ENCODE measurements at places on chromosomes 12 and 14. TPM values are rescaled to one million over a fixed set of nuclear protein-coding genes. Genes with fewer than 3 reads are reported as not detected.
A peak's percentile ranks its signal among the peaks of the same experiment; 100 is the strongest.

- H3K4me1 ChIP-seq = peaks cover 6% of the 10 kb centered on the region
- no peaks in the 10 kb centered on the region for H3K36me3 ChIP-seq
- no peak overlapping the region for H3K4me3 ChIP-seq
- peaks cover 37% of the 10 kb centered on the region for H3K27me3 ChIP-seq
- DNase-seq = no peak
Measured at GRCh38 chr14:100715332-100715731, 11.4 kb upstream of the DLK1 start.

DNA sequence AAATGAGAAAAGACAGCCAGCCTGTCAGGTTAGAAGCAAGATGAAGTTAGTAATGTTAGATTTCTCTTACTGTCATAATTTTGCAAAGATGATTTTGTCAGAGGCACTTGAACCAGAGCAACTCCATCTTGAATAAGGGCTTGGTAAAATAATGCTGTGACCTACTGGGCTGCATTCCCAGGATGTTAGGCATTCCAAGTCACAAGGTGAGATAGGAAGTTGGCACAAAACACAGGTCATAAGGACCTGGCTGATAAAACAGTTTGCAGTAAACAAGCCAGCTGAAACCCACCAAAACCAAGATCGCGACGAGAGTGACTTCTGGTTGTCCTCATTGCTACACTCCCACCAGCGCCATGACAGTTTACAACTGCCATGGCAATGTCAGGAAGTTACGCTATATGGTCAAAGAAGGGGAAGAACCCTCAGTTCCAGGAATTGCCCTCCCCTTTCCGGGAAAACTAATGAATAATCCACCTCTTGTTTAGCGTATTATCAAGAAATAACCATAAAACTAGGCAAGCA lies 1313.5 kb upstream of the TMEM132C start:
- no peaks in the 10 kb centered on the region for H3K27me3 ChIP-seq
- no peaks in the 10 kb centered on the region for H3K4me1 ChIP-seq
- no peak for DNase-seq
- H3K4me3 ChIP-seq = no peak overlapping the region

DNA sequence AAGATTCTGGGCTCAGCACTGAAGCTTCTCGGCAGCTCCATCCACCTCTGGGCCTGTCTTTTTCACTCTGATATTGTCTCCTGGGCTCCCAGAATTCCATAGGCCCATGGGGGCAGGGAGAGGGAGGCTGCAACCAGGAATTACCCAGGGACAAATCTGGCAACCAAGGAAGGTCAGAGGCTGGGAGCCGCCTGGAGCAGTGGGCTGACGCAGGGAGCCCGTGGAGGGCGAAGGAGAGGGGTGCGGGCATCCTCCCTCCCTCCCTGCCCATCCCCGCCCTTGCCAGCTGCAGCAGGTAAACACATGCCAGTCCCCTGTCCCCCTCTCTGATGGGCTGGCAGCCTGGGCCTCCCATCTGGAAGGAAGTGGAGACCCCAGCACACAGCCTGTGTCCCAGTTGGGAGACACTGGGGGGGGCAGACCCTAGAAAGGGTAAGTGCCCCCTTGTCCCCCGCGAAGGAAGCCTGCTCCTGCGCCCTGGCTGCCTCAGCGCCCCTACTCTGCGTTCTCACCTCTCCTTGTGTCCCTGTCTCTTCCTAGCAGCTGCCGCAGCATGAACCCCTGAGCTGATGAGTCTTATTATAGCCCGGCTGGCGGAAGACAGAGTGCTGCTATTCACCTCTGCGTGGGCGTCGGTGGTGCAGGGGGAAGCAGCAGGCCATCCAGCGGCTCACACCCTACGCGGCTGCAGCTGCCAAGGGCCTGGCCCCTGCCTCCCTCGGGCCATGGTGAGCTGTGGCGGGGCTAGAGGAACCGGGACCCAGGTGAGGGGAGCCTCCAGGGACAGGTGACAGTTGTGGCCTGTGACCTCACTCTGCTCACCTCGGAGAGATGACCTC lies 6.7 kb downstream of the LRTM2 start:
- no peak for DNase-seq
- H3K27me3 ChIP-seq = peaks cover 66% of the 10 kb centered on the region
- no peaks in the 10 kb centered on the region for H3K36me3 ChIP-seq
- H3K27ac ChIP-seq = no peak overlapping the region

- no peaks in the 10 kb centered on the region for H3K36me3 ChIP-seq
- DNase-seq = peak; percentile 45
- H3K27me3 ChIP-seq = no peaks in the 10 kb centered on the region
- peaks cover 27% of the 10 kb centered on the region for H3K4me1 ChIP-seq
- peak overlapping the region; percentile 70 for H3K4me3 ChIP-seq
Measured at GRCh38 chr12:111773801-111774551, 7.2 kb downstream of the ALDH2 start.

DNA sequence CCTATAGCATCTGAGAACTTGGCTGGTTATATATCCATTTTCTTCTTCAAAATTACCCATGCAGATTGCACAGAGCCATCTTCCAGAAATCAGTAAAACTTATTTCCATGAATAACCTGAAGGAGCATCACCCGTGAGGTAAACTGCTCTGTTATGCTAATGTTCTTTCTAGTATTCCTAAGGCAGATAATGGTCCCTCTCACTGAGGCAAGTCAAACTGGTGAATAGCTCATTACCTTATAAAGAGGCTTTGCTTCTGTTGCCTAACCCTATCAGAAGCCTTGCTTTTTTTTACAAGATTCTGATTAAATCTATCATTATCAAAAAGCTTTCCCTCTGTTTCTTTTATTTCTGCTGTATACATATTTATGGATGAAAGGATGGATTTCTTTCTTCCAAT lies 307.6 kb upstream of the FLRT2 start:
- no peak overlapping the region for H3K4me3 ChIP-seq
- no peaks in the 10 kb centered on the region for H3K36me3 ChIP-seq
- peaks cover 22% of the 10 kb centered on the region for H3K4me1 ChIP-seq
- no peak overlapping the region for H3K27ac ChIP-seq

- peaks cover 35% of the 10 kb centered on the region for H3K4me1 ChIP-seq
- H3K27me3 ChIP-seq = peaks cover under 1% of the 10 kb centered on the region
- H3K36me3 ChIP-seq = no peaks in the 10 kb centered on the region
- peak overlapping the region; percentile 87 for H3K27ac ChIP-seq
- peak; percentile 91 for DNase-seq
- H3K4me3 ChIP-seq = peak overlapping the region; percentile 69
Measured at GRCh38 chr12:90090929-90091651, 382.5 kb upstream of the ATP2B1 start.

DNA sequence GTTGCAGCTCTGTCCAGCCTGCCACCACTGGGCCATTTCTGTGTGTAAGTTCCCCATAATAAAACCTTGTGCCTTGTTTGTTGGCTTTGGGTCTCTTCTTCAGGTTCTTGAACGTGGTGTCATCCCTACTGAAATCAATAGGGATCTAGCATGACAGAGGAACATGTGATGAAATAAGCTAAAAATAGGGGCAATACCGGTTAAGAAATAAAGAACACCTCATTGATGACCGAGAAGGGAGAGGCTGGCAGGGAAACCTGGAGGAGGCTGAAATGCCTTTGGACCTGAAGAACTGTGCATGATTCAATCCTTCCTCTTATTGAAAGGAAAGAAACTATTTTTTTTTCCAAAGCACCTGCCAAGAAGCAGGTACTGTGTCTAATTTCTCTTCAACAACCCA lies 172.3 kb downstream of the PPM1H start:
- no peak for DNase-seq
- no peak overlapping the region for H3K27ac ChIP-seq
- peaks cover 6% of the 10 kb centered on the region for H3K36me3 ChIP-seq

DNA sequence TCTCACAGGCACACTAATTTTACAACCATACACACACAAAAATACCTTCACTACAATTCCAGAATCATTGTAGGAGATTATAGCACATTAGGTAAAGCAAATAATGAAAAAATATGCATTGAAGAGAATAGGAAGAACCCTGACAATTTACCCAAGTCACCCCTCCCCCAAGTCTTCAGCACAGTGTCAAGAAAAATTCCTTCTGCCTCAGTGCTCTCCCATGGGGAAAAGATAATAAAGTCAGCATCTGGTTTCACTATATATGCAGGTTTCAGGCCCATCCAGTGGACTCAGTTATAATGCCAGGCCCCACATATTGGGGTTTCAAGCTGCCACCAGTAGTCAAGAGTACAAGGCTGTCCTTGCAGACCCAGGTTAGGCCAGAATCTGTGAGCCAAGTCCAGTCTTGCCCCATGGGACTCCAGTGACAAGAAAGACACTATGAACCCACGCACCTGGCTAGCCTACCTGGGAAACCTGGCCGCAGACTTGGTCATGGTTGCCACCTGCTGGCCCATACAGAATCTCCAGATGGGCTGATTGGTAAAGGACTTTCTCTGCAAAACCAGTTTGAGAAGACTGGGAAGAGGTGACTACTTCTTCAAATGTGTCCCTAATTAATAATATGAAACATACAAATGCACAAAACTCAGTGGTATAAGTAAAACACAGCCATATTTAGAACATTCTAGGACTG lies 398.6 kb upstream of the FLRT2 start:
- DNase-seq = no peak
- no peak overlapping the region for H3K27ac ChIP-seq
- H3K4me3 ChIP-seq = no peak overlapping the region
- no peaks in the 10 kb centered on the region for H3K36me3 ChIP-seq
- 0 out of 2 replicates have a peak, but pooled peaks cover 1% of the 10 kb centered on the region for H3K27me3 ChIP-seq

DNA sequence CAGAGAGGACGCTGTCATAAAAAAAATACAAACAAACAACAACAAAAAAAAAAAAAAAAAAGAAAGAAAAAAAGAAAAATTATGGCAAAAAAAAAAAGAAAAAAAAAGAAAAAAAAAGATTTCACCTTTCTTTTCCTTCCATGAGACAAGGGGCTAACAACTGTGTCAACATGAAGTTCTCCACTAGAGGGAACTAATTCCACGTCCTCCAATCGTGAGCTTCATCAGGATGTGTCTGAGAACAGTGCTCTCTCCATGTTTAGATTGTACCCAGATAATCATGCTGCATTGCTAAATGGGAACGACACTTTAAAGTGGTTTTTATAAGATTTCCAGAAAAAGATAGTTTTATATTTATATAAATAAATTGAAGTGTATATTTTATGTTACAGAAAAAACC lies 96.2 kb upstream of the PTPRB start:
- no peak overlapping the region for H3K27ac ChIP-seq
- H3K4me1 ChIP-seq = no peaks in the 10 kb centered on the region
- no peak overlapping the region for H3K4me3 ChIP-seq

DNA sequence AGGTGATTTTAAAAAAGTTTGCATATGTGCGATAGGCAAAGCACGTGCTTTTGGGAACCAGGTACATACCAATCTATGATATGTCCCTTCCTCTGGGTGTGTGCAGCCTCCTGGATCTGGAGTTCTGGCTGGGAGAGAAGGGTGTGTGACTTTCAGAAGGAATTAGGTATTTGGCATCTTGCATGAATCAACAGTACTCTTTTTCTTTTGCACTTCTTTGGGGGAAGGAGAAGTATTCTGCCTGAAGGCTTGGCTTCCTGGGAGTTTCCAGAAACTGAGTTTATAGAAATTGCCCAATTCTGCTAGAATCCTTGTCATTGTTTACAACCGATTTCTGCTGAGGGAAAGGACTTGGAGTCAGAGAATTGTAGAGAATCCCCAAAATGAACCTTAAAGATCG lies 2.9 kb upstream of the CLMN start:
- no peaks in the 10 kb centered on the region for H3K4me1 ChIP-seq
- DNase-seq = no peak
- H3K27me3 ChIP-seq = peaks cover 21% of the 10 kb centered on the region
- no peaks in the 10 kb centered on the region for H3K36me3 ChIP-seq
- H3K27ac ChIP-seq = no peak overlapping the region

DNA sequence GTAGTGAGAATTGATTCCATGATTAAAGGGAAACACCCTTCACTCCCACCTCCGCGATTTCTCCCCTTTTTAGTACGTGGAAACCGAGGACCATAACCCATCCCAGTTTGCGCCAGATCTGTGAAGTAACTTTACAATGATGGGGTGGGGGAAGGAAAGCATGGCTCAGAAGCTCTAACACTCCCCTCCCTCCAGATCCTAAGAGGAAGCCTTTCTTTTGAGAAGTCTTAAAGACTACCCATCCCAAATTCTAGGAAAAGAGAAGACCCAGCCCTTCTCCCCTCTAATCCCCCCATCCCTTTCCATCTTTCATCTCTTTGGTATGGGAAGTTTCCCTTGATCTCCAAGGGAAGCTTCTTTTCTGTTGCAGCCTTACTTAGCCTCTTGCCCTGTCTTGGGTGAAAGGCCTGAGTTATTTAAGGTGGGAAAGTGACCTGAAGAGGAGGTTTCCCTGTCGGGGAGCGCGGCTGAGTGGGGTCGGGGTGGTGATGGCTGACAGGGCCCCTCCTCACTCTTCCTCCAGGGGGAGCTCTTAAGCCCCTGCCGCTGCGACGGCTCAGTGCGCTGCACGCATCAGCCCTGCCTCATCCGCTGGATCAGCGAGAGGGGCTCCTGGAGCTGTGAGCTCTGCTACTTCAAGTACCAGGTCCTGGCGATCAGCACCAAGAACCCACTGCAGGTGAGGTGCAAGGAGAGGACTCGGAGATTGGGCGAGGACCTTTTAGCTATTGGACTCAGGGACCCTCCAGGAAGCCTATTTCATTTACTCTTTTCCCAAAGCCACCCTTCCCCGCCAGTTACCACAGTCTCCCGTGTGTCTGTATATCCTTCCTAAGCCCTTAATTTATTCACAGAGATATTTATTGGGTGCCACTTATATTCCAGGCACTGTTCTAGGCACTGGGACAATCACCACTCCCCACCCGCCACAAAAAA lies 1.8 kb downstream of the MARCHF9 start:
- H3K27me3 ChIP-seq = peaks cover 34% of the 10 kb centered on the region
- H3K36me3 ChIP-seq = peaks cover 6% of the 10 kb centered on the region
- peak overlapping the region; percentile 35 for H3K4me3 ChIP-seq
- peaks cover 20% of the 10 kb centered on the region for H3K4me1 ChIP-seq
- H3K27ac ChIP-seq = no peak overlapping the region

DNA sequence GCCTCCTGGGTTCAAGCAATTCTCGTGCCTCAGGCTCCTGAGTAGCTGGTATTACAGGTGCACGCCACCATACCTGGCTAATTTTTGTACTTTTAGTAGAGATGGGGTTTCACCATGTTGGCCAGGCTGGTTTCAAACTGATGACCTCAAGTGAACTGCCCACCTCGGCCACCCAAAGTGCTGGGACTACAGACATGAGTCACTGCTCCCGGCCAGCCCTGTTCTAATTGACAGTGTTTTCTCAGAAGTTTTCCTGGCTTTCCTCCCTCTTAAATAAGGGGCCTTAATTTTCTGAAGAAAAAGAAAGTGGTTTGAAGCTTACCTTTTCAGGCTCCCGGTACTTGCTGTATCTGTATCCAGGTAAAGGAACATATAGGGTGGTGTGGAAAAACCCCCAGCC lies 1.7 kb downstream of the HAL start:
- H3K36me3 ChIP-seq = no peaks in the 10 kb centered on the region
- DNase-seq = no peak
- no peak overlapping the region for H3K27ac ChIP-seq
- peaks cover 15% of the 10 kb centered on the region for H3K27me3 ChIP-seq
- H3K4me3 ChIP-seq = no peak overlapping the region

- peak; percentile 20 for DNase-seq
- H3K4me1 ChIP-seq = peaks cover 44% of the 10 kb centered on the region
- peak overlapping the region; percentile 84 for H3K27ac ChIP-seq
- H3K27me3 ChIP-seq = peaks cover 2% of the 10 kb centered on the region
Measured at GRCh38 chr14:77641534-77642341, 25.3 kb upstream of the SPTLC2 start.

- H3K27ac ChIP-seq = no peak overlapping the region
- no peak overlapping the region for H3K4me3 ChIP-seq
- peaks cover 7% of the 10 kb centered on the region for H3K4me1 ChIP-seq
- peaks cover 6% of the 10 kb centered on the region for H3K36me3 ChIP-seq
- 0 out of 2 replicates have a peak, but pooled peaks cover 1% of the 10 kb centered on the region for H3K27me3 ChIP-seq
Measured at GRCh38 chr12:66345212-66345611, 42.9 kb downstream of the HELB start.

PKP2 gene
- not detected for total RNA-seq

CD163 gene
- total RNA-seq = 0.15 TPM

RAD51AP1 gene
- total RNA-seq = 7.4 TPM

DPY19L2 gene
- total RNA-seq = 1.6 TPM

RNFT2 gene
- 12.0 TPM for total RNA-seq

RNASE3 gene
- total RNA-seq = not detected

Data from HFFc6 (cell line).